ENCODE measurements at places on chromosomes 7 and 10.

- DNase-seq, result no peak
These were observed 33.8 kb upstream of the SFMBT2 start for GRCh38 chr10:7444551-7445121.

GRCh38 chr7:86814661-86815379, 171.1 kb downstream of the GRM3 start:
- DNase-seq, result peak; percentile 37

DNA sequence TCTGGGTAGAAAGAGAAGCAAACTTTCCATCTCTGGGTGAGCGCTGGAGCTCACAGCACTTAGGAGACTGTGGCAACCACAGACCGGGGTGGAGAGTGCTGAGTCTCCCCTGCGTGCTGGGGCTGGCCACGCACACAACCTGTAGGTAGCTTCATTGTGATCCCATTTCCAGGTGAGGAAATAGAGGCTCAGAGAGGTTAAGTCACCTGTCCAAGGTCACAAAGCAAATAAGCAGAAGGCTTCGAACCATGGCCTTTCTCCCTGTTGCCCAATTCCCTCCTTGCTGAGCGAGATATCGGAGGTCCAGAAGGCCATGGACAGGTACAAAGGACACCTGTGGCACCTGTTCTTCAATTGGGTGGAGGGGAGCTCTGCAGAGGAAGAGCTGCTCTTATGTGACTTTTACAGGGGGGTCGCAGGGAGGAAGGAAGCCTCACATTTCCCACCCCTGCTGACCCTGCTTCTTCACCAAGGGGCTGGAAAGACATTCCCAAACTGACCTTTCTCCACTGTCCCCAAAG, 39.4 kb downstream of the ZCCHC24 start:
- no peak for DNase-seq

GRCh38 chr7:29974286-29974685, 15.3 kb downstream of the SCRN1 start:
- DNase-seq, result no peak

DNA sequence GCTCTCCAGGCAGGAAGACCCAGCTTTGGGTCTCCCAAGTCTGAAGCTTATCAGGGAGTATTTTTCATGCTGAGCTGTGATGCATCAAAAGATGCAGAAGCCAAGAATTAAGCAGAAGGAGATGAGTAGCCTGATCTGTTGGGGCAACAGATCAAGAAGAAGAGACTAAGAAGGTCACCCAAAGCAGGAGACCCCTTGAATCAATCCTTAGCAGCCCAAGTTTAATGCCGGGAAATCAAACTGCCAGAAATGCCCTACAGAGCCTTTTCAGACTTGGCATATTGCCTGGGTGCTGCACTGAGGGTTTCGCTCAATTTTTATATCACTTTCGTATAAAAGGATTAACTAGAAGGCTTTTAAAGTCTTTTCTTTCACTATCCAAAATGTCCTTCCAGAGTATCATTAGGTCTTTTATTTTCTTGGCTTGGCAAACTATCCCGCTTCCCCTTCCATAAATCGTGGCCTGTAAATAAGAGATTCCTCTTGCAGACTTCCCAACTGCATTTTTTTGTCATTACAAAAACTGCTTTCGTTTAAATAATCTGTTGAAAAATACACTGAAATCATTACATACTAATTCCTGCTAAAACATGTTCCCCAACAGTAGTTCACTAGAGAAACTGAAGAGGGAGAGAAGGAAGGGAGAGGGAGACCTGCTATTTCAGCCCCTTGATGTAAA, 49.0 kb upstream of the STK17A start:
- no peak for DNase-seq

DNA sequence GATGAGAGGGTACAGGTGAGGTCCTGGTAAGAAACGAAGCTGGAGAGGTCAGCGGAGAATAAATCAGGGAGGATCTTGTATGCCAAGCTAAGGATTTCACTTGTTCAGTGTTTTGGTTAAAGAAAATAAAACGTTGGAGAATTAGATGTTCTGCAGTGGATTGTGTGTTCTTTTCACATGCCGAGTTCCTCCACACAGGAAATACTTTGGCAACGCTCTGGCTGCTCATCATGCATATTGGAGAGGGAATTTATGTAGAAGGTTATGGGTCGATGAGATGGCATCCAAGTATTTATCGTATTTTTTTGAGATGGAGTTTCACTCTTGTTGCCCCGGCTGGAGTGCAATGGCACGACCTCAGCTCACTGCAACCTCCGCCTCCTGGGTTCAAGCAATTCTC, 11.0 kb downstream of the RPS24 start:
- DNase-seq, result no peak

DNA sequence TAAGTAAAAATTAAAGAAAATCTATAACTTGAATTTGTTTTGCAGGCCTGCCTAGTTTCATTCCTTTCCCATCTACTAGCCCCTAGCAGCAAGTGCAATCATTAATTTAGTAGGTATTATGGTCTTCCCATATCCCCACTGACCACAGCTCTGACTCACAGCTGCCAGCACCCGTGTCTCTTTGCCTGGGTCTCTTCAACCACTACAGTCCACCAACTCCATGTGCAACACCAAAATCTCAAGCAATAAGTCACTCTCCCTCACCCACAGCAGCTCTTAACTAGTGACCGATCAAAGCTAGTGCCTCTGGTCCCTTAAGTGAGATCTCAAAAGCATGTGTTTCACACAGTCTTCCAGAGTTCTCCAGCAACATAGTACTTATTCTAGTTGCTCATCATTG, 26.0 kb upstream of the THSD7A start:
- no peak for DNase-seq

DNA sequence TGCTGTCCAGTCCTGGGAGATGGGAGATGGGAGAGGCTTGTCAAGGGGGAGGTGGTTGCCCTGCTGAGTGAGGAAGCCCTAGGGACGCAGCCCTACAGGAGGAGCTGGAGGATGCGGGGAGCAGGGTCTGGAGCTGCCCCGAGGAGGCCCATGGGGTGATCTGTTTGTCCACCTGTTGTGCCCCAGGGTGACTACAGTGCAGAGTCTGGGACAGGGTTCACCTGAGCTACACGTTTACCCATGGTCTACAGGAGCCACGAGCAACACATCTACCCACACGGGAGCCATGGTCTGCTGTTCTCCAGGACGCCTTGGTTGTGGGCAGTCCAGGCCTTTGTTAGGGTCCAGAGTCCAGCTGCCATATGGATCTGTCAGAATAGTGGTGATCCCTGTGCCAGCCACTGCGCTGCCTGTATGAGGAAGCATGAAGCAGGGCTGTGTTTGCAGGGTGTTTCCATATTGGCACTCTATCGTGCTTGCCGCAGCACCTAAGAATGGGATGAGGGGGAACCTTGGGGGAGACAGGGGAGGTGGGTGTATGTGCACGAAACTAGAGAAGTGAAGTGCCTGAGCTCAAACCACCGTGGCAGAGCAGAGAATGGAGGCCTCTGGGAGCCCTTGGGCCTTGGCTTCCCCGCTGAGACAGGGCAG, 23.7 kb downstream of the ZNF775 start:
- DNase-seq, result no peak

DNA sequence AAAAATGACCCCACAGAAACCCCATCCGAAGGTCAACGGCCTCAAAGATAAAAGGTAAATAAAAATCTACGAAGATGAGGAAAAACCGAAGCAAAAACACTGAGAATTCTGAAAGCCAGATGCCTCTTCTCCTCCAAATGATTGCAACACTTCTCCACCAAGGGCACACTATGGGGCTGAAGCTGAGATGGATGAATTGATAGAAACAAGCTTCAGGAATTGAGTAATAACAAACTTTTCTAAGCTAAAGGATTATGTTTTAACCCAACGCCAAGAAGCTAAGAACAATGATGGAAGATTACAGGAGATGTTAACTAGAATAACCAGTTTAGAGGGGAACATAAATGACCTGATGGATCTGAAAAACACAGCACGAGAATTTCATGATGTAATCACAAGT, 127.8 kb downstream of the MACC1 start:
- DNase-seq, result no peak

DNA sequence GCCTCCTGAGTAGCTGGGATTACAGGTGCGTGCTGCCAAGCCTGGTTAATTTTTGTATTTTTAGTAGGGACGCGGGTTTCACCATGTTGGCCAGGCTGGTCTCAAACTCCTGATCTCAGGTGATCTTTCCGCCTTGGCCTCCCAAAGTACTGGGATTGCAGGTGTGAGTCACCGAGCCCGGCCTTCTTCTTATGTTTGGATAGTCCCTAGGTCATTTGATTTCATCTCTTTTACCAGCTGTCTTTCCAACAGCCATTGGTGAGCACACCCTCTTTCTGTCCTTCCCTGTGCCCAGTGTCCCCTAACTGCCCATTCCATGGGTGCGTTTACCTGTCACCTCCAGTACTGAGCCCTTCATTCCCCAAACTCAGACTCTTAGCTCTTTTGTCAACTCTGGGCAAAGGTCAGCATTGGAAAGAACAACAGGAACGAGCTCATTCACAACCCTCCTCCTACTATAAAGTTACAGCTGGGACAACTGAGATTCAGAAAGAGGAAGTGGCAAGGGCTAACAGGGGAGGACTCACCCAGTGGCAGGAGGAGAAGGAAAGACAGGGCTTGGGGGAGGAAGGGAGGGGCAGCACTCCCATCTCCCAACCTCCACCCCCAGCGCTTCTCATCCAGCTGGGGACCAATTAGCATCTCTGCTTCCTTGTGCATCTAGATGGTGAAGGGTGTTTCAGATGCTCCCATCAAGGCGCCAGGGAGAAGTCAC, 5.6 kb downstream of the SSC4D start:
- DNase-seq, result no peak

- DNase-seq, result no peak
These were observed 23.7 kb downstream of the TSPAN14 start for GRCh38 chr10:80477813-80478212.

DNA sequence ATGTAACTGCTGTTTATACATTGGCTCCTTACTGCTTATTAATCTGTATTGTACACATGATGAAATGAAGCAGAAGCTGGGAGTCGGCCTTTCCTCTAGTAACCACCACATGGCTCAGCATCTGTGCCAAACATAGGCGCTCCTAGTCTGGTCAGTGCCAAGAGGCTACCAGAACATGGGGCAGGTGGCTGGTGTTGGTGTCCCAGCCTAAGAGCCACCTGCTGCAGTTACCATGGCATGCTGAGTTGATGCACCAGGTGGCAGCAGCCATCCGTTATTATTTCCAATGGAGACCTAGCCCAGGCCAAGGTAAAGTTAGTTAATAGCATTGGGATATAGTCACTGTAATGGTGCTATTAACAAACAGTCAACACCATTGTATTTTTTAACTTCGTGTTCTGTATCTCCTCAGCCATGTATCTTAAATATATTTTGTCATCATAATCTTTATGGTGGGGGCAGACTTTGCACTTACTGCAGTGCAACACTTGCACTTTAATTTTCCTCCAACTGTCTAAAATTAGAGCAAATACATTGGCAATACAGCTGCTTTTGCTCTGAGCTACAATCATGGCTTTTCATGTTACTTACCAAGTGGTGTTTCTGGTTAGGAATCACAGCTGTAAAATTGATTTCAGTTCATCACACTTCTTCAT, 33.1 kb downstream of the HBP1 start:
- peak; percentile 70 for DNase-seq

- DNase-seq, result no peak
These were observed 77.1 kb upstream of the DUSP5 start for GRCh38 chr10:110420401-110421193.

GRCh38 chr7:144384071-144384470, 19.4 kb downstream of the NOBOX start:
- no peak for DNase-seq

- no peak for DNase-seq
These were observed 73.0 kb upstream of the LRRTM3 start for GRCh38 chr10:66852811-66853210.

GRCh38 chr10:113360870-113361269, 192.0 kb upstream of the HABP2 start:
- no peak for DNase-seq

- DNase-seq, result no peak
These were observed 66.0 kb downstream of the JCAD start for GRCh38 chr10:29993319-29993915.

- DNase-seq, result no peak
These were observed 91.7 kb downstream of the SLC25A40 start for GRCh38 chr7:87784424-87784823.

GRCh38 chr7:141975806-141976523, 2.4 kb upstream of the TAS2R38 start:
- DNase-seq, result peak; percentile 49

DNA sequence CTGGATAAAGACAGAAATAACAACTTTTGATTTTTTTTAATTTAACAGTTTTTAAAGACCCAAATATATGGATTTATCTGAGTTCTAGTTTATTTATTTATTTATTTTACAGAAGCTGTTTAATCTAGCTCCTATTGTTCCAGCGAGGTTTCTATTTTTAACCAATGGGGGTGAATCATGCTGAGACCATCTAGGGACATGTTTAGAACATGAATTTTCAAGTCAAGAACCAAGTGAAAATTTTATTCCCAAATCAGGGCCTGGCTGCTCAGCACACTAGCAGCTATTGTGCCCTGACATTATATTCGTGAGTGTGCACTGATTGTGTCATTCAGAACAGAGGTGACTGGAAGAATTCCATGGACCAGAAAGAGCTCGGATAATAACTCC, 24.6 kb upstream of the MPP7 start:
- no peak for DNase-seq

GRCh38 chr7:150986099-150986512, 4.7 kb upstream of the NOS3 start:
- DNase-seq, result peak; percentile 50

DNA sequence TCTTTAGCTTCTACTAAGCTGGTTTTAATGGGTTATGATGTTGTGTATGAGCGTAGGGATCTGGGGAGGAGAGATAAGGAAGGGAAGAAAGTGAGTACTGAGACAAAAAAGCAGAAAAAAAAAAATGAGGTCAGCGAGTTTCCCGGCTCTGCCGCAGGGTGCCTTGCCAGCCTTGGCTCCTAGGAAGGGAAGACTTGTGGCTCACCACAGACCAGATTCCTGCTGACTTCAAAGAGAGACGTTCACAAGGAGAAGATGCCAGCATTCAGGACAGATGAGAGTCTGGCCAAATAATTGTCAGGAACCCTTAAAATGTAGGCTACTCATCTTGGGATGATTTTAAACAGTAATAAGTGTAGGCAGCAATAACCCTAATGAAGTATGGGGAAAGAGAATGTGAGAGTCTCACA, 11.4 kb upstream of the FAS start:
- no peak for DNase-seq

DNA sequence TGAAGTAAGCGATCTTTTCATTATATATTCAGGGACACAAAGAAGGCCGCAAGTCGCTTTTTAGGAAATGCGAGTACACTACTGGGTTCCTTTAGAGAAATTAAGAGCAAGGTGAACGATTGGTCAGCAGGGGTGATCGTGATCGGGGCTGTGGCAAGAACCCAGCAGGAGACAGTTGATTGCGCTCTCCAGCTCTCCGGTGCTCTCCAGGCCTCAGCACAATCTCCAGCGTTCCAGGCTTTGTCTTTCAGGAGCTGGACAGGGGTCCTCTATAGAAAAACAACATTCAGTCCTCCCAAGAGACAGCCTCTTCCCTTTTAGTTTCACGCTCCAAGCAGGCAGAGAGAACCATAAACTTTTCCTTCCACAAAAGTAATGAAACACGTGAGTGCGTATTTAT, 170.5 kb upstream of the KLF6 start:
- no peak for DNase-seq

GRCh38 chr10:55398497-55398882, 597.5 kb upstream of the PCDH15 start:
- DNase-seq, result peak; percentile 4

Data from NCI-H1930 (cell line).